ENCODE measurements at places on chromosomes 13 and 19.

GRCh38 chr19:10747271-10747670 is 29.4 kb downstream of the DNM2 start:
- no peak for DNase-seq

DNA sequence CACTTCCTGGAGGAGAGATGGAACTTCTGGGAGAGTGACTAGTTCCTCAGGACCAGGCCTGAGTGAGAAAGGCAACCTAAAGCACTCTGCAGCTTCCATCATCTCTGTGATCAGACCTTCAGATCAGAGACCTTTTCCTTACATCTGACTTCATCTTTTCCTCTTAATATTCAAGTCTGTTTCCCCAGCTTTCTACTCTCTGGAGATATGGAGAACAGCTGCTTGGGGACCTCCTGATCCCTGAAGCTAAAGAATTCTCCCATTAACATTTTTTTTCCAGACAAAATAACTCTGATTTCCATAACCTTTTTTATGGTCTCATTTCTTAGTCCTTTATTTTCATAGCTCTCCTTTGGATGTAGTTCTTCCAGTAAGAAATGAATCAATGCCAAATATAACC is 133.4 kb upstream of the FNDC3A start:
- no peak for DNase-seq

- no peak for DNase-seq
These were observed 62.7 kb upstream of the LSM14A start for GRCh38 chr19:34109596-34109995.

GRCh38 chr13:104593251-104593576 is 1527.0 kb upstream of the SLC10A2 start:
- no peak for DNase-seq

- no peak for DNase-seq
These were observed 97.1 kb downstream of the HSPH1 start for GRCh38 chr13:31064636-31065035.

DNA sequence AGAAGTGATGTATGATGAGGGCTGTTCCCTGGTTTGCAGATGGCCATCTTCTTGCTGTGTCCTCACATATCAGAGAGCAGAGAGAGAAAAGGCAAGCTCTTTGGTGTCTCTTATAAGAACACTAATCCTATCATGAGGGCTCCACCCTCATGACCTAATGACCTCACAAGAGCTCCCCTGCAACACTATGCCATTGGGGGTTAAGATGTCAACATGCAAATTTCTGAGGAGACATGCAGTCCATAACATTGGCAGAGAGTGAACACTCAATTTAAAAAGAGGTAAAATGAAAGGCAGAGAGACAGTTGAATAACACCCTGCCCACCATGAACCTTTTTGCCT is 10.9 kb downstream of the FAM187B start:
- no peak for DNase-seq

- DNase-seq: no peak
These were observed 52.3 kb upstream of the PARP4 start for GRCh38 chr13:24564881-24565280.

GRCh38 chr19:39405261-39405957 is 1.2 kb upstream of the ZFP36 start:
- no peak for DNase-seq

DNA sequence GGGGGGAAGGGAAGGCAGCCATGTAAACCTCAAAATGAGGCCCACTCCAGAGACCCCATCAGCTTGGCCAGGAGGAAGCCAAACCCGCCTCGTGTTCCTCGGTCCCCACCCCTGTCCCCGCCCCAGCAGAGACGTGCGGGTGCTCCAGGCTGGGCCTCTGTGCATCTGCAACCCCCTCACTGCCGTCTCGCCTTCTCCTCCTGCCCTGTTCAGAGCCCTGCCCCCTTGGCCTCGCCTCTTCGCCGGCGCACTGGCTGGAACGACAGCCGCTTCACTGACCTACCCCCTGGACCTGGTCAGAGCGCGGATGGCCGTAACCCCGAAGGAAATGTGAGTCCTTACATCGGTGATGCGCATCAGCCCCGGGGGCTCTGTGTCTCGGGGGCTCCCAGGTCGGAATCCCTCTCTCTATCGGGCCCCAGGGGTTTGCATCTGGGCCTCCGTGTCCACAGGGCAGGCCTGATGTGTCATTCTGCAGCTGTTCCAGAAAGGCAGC is 32.2 kb downstream of the TMEM161A start:
- no peak for DNase-seq

GRCh38 chr19:15195371-15196334 is 5.1 kb downstream of the NOTCH3 start:
- DNase-seq: peak; percentile 57

GRCh38 chr13:35479706-35480105 is 3.2 kb upstream of the MAB21L1 start:
- DNase-seq: no peak

- no peak for DNase-seq
These were observed 9.5 kb downstream of the PIP5K1C start for GRCh38 chr19:3690551-3691371.

DNA sequence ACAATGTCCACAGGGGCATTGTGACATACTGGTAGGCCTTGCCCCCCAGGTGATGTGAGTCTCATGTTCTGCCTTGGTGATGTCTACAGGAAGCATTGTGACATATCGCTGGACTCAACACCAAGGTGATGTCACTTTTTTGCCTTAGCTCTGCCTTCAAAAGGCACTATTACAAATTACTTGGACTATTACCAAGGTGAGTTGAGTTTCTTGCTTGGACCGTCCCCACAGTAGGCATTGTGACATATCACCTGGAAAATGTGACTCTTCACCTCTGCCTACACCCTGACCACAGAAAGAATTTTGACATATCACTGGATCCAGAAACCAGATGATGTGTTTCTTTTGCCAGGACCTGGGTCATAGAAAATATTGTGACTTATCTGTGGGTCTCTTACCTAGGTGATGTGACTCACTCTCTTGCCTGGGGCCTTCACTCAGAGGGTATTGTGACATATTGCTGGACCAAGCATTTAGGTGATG is 60.6 kb upstream of the ZNF724 start:
- DNase-seq: no peak

GRCh38 chr13:26562512-26562890 is 5.0 kb downstream of the WASF3 start:
- DNase-seq: no peak

DNA sequence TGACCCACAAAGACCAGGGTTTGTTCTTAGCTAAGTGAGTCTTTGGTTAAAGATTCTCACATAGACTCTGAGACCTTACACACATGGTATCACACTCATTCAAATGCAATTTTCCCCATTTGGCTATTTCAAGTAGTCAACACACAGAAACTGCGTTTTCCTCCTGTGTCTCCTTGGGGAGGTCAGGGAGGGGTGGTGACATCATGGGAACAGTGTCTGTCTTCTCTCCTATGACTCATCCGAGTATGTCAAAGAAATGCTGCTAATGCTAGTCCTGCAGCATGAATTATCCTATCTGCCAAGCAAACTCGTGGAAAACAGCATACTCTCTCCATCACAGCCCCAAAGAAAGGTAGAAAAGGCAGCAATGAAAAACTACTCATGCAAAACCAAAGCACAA is 100.2 kb downstream of the ENOX1 start:
- no peak for DNase-seq

DNA sequence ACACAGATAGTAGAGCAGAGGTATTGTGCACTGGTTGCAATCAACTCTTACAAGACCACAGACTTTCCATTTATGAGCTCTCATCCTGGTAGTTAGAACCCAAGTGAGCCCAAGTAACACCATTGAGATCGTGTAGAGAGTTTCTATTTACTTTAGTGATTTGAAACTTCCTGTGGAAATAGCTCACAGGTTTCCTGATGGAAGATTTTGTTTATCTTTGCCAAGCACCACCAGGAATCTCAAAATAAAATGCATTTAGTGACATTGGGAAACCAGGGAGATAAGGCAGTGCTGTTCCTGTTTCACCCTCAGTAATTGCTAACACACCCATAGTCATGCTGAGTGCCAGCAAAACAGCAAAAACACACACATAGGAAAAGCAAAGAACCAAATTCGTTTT is 102.5 kb downstream of the FLT1 start:
- no peak for DNase-seq

GRCh38 chr13:100490692-100491091 is 97.9 kb downstream of the GGACT start:
- DNase-seq: no peak

GRCh38 chr13:56528040-56528790 is 612.5 kb upstream of the PRR20A start:
- no peak for DNase-seq

DNA sequence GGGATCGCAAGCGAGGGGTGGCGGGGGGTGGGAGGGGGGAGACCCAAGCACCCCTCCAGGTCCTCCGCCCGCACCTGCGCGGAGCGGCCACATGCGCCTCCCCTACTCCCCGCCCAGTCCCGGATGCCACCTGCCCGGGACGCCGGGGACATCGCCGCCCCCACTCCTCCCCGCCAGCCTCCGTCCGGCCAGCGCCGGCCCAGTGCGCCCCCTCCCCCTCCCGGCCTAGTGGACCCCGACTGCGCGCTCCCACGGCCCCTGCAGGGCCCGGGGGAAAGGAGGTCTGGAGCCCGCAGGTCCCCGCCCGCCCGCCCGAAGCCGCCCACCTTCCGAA is 263 bp downstream of the RHPN2 start:
- DNase-seq: no peak

DNA sequence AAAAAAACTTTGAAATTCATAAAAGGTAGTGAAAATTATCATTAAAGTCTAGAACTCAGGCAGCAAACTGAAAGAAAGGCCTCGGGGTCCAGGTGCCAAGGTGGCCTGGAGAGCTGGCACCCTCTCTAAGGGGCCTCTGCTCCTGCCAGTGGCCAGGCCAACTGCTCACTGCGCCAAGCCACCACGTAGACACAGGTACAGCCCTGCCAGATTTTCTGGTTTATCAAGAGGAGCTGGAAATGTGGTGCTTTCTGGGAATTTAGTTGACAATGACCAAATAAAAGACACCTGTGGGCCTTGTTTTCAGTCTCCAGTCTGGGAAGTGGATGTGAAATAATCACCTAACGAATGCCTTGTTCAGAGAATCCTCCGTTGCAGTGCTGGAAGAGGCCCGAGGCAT is 22.8 kb downstream of the ZNF574 start:
- DNase-seq: no peak

DNA sequence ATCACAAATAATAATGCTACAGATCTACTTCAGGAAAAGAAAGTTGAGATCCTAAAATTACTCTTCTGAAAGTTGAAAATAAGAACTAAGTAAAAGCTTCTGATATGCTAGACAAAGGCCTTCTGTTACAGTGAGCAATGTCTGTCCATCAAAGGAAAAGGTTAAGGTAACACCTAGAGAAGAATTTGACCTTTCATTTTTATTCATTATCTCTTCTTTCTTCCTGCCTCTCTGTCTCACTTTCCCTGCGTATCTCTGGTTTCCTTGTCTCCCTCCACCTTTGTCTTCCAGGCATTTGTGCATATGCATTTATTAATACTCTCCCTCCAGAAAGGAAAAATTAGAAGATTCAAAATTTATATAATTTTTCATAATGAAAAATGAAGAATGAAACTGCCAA is 49.0 kb downstream of the ZAR1L start:
- DNase-seq: no peak

DNA sequence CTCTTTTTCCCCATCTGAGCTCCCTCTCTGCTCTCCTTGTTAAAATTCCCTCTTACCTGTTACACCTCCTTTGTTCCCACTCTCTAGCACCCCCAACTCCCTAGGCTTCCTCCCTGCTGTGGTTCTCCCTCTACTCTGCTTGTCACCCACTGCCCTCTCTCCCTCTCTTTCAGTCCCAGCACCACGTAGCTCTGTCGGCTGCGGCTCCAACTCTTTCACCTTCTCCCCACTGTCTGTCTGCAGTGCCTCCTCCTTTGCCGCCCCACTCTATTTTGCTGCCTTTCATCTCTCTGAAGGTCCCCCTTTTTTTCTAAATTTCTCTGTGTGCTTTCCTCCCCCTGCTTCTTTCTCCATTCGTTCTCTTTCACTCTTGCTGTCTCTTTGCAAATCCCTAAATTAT is 1.1 kb downstream of the ZNF836 start:
- DNase-seq: no peak

DNA sequence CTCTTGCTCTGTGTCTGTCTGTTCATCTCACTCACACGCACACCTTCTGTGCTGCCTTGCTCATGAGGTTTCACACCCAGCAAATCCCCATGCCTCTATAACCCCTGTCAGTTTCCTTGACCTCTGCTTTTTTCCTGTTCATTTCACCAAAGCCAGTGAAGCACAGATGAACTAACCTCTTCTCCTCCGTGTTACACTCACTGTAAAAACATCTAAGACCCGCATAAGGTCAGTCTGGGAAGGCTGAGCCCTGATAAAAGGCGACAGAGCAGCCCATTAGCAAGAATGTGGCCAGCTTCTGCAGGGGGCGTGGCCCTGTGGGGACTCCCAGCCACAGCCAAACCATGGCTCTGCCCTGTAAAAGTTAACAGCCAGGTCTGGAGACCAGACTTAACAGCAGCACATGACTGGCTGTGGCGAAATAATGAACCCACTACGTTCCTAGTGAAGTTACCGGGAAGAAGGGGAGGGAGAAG is 42.8 kb upstream of the NPAS1 start:
- DNase-seq: no peak

GRCh38 chr19:18385675-18386542 is at the start of gene GDF15:
TSS of gene GDF15 (plus strand) at chr19:18386158. CDS start at chr19:18386190, 32 bp downstream.
- no peak for DNase-seq

- no peak for DNase-seq
These were observed 17.2 kb upstream of the SLITRK6 start for GRCh38 chr13:85816413-85816812.

DNA sequence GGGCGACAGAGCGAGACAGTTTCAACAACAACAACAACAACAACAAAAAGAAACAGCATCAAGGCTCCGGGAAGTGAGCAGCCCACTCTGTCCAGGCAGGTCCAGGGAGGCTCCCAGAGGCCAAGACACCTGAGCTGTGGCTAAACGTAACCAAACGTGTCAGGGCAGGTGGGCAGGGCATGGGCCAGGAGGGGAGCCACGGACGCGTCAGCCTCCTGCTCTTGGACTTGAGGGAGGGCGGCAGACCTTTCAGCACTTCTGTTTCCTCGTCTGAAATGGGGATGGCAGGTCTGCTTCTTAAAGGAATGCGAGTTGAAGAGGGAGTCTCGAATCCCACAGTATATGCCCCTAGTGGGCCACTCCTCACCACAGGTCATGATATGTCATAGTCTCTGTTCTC is 53.8 kb downstream of the MYO9B start:
- DNase-seq: no peak

DNA sequence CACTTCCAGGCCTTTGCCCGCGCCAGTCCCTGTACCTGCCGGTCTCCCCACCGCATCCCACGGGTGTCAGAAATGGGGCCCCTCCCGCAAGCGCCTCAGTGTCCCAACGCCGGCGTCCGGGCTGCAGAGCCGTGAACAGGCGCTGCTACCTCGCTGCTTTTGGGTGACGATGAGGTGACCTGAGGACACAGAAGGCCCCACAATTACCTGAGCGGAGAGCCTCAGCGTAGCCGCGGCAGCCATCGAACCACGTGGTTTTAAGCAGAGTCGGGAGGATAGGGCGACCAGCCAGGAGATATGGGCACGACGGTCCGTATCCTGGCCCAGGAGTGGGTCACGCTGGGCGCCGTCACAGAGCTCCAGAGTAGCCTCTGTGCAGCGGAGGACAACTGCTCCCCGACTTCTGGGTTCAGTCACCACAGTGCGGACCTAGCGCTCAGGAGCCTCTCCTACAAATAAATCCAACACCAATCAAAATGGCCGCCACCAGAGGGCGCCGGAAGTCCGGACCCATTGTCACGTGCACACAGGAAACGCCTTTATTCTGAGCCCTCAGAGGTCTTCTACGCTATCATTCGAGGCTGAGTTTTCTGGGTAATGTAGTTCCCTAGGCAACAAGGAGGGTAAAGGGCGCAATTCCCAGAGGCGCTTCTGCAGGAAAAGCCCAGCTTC is at the start of gene ZNF814:
Gene ZNF814 (minus strand): TSS at position 478 of the 672 bp plus-strand sequence. CDS start 235 bp downstream, at position 243.
- peak; percentile 64 for DNase-seq

All from NCI-H1048 (cell line).